Germinal center (tissue), 1 donor: ENCODE measurements at places on chromosomes 12 and 14.

GRCh38 chr14:52080808-52081755 is 12.2 kb upstream of the NID2 start:
- no peak for DNase-seq

- no peak for DNase-seq
Observed at GRCh38 chr14:67237591-67237990, 3.6 kb upstream of the PALS1 start.

DNA sequence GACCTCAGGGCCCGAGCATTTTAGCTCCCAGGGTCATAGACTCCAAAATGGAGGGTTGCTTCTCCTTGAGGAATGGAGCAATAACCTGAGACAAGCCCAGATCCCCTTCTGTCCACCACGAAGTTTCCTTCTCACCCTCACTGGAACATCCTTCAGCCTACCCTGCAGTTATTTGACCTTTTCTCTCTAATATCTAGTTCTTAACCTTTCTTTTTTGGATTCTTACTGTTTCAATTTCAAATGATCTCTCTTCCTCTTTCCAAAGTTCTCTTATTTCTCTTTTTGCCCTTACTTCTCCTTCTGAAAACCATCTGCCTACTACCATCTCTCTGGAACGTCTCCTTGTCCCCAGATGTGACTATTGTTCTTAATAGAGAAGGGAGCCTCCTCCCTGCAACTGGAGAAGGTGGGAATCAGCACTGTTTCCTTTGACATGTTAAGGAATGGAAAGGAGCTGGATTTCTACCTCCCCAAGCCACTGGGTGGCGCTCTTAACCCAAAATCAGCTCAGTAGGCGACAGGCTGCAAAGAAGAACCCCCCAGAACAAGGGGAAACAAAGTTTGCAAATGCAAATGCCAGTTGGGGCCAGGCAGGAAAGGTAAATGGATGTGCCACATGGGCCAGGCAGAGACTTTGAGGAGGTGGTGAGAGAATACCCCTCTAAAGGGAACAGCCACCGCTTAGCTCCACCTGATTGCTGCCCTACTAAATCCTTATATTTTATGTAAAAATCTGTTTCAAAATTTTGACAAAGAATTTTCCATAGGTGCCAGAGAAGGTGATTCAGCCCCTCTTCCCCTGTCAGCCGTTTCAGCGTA is 22.4 kb upstream of the PDE1B start:
- DNase-seq, result no peak

DNA sequence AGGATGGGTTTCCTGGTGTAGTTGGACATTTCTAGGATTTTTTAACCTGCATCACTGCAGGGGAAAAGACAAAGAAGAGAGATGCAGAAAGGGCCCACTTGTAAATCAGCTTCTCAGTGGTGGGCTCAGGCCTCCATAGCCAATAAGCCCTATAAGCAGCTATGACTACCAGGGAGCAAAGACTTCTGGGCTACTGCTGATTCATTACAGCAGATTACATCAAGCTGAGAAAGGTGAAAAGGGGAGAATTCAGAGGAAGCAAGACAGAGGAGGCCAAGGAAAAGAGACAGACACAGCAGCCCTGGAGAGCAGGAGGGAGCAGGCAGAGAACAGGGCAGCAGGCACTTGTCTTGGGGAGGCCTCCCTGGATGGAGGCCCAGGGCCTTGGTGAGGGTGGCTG is 95.2 kb downstream of the KCNA5 start:
- DNase-seq, result no peak

DNA sequence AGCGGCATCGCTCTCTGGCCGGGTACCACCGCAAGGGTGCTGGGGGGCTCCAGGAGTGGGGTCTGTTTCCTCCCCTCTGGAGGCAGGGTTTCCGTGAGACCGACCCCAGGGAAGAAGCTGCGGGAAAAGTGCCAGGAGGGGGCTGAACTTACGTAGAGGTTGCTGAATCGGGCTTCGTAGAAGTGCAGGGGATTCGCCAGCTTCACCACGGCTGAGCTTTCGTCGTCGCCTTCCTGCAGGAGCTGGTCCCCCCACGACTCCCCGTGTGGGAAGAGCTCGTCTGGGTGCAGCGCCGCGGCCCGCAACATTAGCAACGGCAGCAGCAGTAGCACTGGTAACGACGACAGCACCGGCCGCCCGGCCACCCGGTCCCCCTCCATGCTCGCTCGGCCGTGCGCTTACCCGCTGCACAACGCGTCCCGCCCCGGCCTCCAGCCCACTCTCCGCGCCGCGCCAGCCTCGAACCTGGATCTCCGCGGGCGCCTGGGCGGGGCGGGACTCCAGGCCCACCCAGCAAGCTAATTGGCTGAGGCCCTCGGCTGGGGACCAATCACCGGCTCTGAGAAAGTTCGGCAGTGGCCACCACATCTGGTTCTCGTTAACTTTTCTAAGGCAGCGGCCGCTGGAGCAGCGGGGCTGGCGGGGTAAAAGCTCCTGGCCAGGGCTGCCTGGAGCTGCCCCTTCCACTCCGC is at the start of gene NID2:
NID2 (minus strand) TSS at position 445 of the 692 bp plus-strand sequence; CDS start at position 380, 65 bp downstream.
- DNase-seq, result peak; percentile 46

- no peak for DNase-seq
Observed at GRCh38 chr14:68139431-68140075, 320.0 kb downstream of the RAD51B start.

GRCh38 chr14:42322531-42323284 is 716.0 kb downstream of the LRFN5 start:
- DNase-seq, result no peak

- no peak for DNase-seq
Observed at GRCh38 chr12:54936736-54937135, 47.8 kb downstream of the TESPA1 start.

DNA sequence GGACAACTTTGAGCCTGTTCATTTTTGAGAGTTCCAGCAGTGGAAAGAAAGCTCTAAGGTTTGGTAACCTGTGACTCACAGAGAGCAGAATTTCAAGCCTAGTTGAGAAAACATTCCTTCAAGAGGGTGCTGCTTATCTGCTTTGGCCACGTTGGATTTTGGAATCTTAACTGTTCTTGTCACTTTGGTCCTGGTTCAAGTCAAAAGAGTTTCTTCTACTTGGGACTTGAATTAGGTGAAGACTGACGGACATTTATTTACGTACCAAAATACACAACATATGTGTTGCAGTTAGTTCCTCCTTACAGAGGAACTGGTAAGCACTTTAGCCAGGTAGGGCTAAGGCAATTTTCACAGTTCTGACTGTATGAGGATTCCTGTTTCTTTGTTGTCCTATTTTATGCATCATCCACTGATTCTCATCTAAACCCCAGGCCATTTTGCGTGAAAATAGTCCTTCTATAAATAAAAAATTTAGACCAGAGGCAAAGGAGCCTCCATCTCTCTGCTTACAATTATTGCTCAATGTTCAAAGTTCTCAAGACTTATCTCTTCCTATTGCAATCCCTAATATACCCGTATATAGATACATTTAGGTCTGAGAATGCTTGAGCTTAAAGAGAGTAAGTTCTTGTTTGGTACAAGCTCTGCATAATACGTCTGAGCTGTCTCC is 580.9 kb downstream of the DIO2 start:
- no peak for DNase-seq

DNA sequence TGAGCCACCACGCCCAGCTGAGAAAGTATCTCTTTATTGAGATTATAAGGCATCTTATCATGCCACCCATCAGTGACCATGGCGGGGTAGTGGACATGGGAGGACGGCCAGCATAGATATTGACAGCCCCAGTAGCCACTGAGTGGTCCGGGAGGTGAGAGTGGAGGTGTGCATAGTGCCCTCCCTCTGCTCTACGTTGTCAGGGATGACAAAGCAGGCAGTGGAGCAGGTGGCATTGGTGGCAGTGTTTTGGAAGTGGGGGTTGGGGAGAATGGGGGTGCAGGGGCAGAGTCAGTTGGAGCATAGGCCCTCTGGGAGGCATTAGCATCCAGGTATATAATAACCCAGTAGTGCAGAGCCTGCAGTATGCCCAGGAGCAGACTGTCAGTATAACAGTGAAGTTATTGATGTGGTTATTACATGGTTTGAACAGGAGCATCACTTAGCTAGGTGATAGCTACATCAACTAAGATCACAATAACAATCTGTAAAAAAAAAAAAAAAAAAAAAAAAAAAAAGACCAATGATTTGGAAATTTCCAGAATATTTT is 41.1 kb downstream of the GNG2 start:
- no peak for DNase-seq

DNA sequence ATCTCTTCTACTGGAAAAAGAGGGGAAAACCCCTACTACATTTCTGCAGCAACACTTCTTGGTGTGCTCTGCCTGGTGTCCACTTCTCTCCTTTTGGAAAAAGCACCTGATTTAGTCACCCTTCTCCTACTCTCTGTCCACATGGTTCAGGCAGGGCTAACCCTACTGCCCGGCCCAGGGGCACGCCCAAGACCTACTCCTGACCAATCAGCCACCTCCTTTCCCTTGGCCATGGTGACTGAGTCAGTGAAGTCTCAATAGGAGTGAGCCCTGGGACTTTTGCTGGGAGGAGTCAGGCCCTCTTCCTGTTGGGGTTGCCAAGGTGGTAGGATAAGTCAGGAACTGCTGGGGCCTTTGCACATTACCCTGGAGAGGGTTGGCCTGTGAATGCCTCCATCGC is 52.5 kb upstream of the MYL2 start:
- no peak for DNase-seq

DNA sequence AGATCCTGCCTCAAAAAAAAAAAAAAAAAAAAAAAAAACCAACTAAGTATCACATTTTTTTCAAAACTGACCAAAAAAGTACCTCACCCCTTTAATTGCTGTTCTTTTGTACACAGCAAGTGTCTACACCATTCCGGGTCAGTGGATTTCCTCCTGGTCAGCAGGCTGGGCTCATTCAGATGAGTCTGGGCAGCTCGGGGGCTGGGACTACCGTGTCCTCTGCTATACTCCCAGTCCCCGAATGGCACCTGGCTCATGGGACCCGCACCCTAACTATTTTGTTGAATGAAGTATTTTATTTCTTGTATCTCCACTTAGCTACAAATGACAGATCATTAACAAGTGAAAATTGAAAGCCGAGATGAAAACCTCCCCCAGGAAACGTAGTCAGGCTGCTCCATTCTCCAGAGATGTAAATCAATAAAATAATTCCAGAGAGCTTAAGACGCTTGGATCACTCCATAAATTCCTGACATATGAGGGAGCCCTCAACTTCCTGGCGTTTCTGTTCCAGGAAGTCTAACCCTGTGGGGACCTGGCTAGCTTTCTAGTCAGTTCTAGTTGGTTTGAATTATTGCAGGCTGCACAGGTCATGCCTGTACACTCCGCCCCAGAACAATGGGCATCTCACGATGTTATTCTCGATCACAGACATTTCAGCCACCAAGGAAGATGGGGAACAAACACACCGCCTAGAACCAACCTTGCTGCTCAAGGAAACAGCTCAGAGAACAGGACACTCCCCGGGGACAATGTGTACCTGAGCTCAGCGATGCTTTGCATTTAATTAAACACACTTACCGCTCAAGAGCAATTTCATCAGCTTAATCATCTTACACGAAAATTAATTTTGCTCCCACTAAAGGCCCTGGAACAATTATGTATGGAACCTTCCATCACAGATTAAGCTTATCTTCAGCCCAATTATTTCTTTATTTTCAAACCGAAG is 76.3 kb downstream of the RIMBP2 start:
- DNase-seq, result no peak

GRCh38 chr12:26938701-26939062 is 412 bp downstream of the FGFR1OP2 start:
- peak; percentile 27 for DNase-seq

GRCh38 chr12:102976609-102977280 is 19.3 kb downstream of the ASCL1 start:
- DNase-seq, result no peak

DNA sequence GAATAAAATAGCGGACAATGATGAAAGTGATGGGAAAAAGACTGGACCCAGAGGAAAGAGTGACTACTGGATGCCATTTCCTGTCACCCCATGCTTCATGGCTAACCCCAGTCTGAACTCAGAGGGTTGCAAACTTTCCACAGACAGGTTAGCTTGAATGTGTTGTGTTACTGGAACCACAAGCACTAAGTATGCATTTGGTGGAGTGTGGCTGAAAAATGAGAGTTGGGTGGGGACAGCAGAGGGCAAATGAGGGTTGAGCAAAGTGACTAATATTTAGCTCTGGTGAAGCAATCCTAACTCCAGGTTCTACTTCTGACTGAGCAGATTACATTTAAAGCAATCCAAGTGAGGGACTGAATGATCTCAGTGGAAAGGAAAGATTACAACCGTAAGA is 1.6 kb downstream of the SLC16A7 start:
- DNase-seq, result no peak

DNA sequence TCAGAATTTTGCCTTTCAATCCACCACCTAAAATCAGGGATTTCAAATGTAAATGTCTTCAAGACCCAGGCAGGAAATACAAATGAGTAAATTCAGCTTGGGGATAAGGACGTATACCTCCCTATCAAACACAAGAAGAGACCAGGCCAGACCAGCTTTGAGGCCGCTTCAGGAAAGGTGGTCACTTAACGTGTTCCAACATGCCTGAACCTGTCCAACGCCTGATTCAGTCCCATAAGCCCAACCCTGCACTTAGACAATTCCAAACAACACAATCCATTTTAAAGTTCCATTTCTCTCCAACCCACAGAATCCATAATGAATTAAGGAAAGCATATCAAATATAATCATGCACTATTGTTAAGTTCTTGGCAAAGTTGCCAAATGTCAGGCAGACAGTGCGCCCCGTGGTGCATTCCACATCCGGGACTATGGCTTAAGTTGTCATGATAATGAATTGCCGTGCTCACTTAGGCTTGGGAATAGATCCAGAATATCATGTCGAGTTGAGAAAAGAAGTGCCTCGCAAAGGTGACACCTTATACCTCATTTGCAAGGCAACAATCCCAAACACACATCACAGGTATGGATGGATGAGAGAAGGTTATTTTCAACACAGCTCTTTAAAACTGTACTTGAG is 35.5 kb downstream of the CCDC60 start:
- no peak for DNase-seq

GRCh38 chr12:101695706-101696105 is 1.7 kb upstream of the CHPT1 start:
- DNase-seq, result no peak

- no peak for DNase-seq
Observed at GRCh38 chr14:69493791-69494190, 9.3 kb downstream of the PLEKHD1 start.

GRCh38 chr14:68393259-68393658 is 399.6 kb downstream of the ZFP36L1 start:
- DNase-seq, result no peak
